Inflammatory macrophage treated with lipopolysaccharide for 1 hour (primary cell): ENCODE measurements at places on chromosomes 5 and 9.

DNA sequence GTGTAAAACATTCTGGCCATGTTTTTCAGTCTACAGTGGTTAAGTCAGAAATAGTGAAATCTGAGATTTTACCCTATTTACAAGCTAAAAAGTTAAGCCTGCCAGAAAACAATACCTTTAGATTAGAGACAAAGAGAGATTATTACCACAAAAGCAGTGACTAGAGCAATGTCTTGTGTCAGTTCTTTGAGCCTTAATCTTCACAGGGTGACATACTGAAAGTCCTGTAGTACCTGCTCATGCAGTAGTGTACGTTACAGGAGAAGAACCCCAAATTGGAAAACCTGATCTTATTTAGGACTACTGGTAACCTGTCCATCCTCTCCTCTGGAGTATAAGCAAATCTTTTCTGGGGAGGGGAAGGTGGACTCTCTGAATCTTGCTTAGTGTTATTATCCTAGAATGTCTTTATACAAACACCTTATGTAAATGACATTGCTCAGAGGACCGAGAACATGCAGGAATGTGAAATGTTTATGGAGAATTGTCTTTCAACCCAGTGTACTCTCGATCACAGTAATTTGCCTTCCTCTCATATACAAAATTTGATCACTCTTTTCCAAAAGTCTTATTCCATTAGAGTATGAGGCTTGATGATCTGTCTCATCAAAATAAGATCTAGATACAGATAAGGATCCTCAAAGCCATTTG lies 55.7 kb downstream of the ERBIN start:
- no peak for DNase-seq

DNA sequence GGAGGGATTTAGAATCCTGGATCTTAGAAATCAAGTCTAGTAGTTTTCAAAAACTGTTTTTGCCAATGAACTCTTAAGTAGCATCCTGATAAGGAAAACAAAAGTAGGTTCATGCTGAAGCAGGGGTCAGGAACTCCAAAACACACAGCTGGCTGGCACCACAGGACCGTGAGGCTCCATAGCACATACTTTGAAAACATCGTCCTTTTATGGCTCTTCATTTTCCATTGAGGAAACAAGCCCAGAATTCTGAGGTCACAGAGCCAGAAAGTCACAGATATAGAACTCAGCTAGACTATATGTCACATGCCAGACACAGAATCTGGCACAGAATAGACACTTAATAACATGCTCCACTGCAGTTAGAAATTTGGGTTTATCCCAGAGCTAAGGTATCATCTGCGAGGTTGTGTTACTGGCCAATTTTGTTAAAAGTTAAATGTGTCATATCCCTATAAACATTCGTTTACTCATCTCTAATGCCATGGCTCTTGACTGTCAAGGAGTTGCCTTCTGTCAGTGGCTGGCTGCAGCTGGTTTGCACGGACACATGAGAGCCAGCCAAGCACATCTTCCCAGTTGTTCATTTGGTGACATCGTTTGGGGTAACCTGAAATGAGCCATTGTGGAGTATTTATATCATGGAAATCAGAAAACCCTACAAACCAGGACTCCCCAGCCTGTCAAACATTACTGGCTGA lies 58.8 kb downstream of the FAM78A start:
- no peak for DNase-seq

DNA sequence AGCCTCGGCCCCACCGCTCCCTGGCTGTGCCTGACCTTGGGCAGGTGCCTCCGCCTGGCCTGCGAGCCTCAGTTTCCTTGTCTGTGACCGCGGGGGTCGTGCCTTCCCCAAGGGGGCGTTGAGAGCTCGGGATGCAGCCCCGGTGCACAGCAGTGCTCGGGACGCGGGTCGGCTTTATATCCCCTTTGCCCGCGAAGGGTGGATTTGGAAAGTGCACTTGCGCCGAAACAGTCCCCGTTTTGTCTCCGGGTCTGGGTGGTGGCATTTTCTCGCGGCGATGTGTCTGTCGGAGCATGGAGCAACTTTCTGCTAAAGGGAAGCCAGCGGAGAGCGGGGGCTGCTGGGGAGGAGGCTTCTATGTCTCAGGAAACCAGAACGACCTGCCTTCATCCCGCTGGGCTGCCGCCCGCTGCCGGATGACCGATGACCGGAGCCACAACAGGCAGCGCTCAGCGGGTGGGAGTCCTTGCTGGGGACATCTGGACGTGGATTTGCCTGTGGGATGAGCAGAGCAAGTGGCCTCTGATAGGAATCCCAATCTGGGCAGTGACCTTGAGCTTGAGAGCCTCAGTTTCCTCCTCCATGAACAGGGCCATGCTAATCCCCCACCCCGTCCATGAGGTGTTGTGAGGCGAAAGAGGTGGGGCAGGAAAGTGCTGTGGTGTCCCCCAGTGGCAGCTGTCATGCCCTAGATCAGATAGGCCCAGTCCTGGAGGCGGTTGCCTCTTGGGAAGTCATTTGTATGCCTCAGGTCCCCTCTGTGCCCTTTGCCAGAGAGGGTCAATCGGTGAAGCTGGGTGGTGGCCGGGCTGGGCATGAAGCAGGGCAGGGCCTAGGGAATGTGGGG lies 651 bp downstream of the HRH2 start:
- DNase-seq = peak; percentile 58

- DNase-seq = no peak
Observed at GRCh38 chr5:417301-418161, 25.4 kb upstream of the EXOC3 start.

GRCh38 chr9:71306134-71306533 lies 184.7 kb upstream of the TRPM3 start:
- no peak for DNase-seq

DNA sequence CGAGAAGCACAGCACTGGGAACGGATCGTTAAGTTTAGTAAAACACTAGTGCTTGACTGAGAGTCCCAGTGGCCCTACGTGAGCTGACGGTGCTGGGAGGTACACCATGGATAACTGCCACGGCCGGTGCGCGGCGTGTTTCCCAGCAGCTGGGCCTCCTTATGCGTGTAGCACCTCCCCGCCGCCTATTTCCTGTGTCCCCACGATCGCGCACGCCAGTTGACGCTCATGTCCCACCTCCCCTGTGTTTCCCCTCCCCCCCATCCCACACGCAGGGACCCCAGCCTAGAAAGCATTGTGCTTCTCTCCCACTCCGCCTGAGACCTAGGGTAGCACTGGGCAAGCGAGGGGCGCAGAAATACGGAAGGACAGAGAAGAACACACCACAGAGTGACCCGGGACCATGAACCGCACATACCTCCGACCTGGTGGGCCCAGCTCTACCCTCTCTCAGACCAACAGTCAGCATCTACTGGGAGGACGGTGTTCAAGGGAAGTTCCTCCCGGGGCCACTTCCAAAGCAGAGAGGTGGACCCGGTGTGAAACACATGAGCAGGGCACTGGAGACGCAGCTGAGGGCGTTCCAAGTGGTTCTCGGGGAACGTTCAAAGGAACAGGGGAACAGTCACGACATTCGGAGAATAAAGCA lies 45.6 kb downstream of the DBH start:
- no peak for DNase-seq

- no peak for DNase-seq
Observed at GRCh38 chr5:154712518-154713437, 42.4 kb upstream of the LARP1 start.

DNA sequence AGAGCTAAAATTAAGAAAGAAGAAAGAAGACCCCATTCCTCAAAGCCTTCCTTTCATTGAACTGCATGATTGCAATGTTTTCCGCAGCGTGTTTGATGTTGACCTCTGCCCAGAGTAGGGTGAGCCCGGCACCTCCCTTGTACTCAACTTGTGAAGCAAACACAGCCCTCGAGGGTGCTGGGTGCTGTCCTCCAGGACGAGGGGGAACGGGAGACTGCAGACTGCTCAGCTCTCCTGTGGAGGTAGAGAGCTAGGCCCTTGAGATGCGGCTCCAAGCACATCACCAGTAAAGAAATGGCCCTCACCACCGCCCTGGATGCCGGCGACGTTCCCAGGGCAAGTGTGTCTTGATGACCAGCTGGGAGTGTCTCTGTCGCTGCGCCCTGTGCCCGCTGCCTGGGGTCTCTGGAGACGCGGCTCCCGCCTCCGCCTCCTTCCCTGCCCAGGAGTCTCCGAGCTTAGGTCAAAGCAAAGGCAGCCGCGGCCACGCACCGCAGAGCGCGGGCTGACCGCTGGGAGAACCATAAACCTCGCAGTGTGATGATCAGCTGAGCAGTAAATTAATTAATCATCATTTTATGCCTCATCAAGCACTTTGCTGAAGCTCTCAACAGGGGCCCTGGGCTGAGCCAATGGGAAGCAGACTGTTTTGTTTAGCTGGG lies 108.7 kb downstream of the IRX2 start:
- DNase-seq = no peak

DNA sequence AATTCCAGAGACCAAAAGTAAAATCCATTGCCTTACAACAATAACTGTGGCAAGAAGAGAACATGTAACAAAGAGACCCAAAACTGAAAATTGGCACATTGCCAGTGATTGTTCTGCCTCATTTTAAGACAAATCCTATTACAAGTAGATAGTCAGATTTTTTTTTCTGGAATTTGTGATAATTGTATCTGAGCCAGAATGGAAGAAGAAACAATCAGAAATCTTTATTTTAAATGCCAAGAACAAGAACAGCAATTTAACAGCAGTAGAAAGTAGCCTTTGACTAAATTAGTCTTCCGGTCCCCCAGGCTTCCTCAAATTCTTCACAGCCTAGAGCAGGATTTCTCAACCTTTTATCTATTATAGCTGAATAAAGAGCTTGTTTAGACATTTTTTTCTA lies 106.7 kb upstream of the PTPN3 start:
- DNase-seq = no peak

GRCh38 chr9:6054280-6055099 lies 39.1 kb upstream of the RANBP6 start:
- DNase-seq = peak; percentile 38

- no peak for DNase-seq
Observed at GRCh38 chr9:79189511-79189924, 382.2 kb upstream of the TLE4 start.

- DNase-seq = no peak
Observed at GRCh38 chr5:66361070-66361469, 217.0 kb downstream of the SREK1 start.

DNA sequence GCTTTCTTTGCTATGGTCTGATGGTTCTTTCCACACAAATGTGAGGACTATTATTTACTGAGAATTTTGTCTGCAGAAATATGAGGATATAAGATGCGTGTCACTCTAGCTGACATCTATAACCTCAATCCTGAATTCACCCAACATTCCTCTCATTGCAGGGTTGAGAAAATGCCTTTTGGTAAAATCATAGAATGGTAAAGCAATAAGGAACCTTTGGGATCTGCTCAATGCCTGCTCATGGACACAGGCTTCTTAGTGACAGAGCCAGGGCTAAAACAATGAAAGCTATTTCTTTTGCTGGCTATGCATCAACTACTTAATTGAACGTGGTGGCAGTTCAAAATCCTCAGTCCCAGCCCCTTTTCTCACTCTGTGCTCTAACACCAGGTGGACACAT lies 199.6 kb downstream of the GAS1 start:
- DNase-seq = no peak

GRCh38 chr5:148514344-148514743 lies 130.6 kb downstream of the FBXO38 start:
- no peak for DNase-seq

DNA sequence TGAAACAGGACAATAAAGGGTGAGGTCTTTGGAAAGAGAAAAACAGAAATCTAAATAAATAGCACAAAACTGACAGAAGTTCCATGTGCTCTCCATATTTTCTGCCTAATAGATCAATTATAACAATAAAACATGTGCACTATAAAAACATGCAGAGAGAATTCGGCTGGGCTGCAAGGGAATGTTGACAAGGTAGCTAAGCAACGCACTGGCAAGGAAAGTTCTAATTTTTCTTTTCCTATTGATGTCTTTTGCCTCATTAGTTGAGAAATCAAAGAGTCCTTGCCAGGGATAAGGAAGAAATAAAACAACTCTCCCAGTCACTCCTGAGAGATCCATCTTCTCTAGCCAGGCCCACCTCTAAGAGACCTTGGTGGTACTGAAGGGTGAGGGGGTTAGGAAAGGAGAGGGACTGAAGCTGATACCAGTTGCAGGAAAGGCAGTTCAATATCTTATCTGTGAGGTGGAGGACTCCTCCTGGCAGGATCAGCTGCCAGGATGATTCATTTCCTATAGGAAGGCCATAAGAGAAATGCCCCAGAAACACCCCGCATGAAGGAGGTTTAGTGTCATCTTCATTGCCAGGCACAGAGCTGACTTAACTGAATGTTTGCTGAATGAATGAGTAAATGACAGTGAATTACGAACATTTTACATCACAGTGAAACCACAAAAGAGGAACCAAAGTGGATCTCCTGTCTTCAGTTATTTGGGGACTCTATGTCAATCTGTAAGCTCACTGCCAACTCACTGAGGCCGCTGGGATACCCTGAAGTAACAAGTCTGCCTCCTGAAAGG lies 63.7 kb upstream of the IFNK start:
- DNase-seq = peak; percentile 99

DNA sequence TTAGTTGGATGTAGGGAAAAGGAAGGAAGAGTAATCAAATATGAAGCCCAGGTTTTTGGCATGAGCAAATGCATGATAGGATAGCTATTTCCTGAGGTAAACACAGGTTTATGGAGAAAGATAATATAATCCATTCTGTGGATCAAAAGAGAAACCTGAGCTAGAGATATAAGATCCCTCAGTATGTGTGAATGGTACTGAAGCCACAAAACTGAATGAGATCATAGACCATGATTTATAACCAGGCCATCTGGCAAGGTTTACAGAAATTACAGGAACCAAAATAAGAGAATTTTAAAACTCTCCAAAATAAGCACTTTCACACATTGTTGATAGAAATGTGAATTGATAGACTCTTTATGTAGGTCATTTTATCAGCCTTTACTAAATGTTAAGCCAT lies 28.7 kb upstream of the ECM2 start:
- DNase-seq = no peak

- DNase-seq = no peak
Observed at GRCh38 chr9:97078362-97078761, 39.4 kb upstream of the CTSV start.

- DNase-seq = peak; percentile 75
Observed at GRCh38 chr5:149544028-149544420, 7.2 kb downstream of the CSNK1A1 start.

GRCh38 chr5:76457674-76458485 lies 54.8 kb downstream of the IQGAP2 start:
- peak; percentile 76 for DNase-seq

- no peak for DNase-seq
Observed at GRCh38 chr5:157606046-157606445, 30.5 kb upstream of the ADAM19 start.

- no peak for DNase-seq
Observed at GRCh38 chr5:93601071-93601801, 18.2 kb downstream of the NR2F1 start.
